ENCODE measurements at places on chromosomes 6 and 20.

GRCh38 chr20:20702330-20703245 is 9.9 kb downstream of the RALGAPA2 start:
- no peak for DNase-seq

GRCh38 chr6:133891149-133891926 is 2.4 kb downstream of the TCF21 start:
- DNase-seq: no peak

DNA sequence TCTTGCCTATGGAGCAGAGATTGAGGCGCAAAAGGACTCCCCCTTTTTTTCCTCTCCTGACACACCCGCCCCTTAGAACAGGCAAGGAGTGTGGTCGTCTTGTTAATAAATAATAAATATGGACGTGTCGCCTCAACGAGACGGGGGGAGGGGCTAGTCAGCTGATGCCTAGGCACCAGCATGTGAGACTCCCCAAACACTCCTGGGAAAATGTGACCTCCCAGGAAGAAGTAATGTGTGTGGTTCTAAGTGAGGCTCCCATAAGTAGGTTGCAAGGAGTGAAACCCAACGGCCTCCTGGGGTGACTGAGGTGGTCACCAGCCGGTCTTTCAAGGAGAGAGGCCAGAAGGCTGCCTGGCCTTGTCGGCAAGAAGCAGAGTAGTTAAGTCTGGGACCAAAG is 1.1 kb upstream of the FAXC start:
- DNase-seq: no peak

DNA sequence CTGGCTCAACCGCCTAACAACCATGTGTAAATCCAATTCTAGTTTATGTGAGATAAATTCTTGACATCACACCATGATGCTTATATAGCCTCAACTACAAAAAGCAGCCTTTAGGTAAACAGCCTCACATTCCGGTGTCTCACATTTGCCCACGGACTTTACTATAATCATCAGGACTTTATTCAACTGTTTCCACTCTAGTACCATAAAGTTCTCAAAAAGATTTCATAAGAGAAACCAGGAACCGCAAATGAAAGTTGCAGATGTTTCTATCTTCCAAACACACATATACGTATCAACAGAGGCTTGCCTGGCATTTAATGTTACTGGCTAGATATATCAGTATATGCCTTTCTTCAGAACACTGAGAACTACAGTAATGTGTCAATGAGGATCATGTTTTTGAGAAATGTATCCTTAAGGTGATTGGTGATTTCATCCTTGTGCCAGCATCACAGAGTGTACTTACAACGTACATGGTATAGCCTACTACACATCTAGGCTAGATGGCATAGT is 80.0 kb downstream of the EPB41L2 start:
- no peak for DNase-seq

DNA sequence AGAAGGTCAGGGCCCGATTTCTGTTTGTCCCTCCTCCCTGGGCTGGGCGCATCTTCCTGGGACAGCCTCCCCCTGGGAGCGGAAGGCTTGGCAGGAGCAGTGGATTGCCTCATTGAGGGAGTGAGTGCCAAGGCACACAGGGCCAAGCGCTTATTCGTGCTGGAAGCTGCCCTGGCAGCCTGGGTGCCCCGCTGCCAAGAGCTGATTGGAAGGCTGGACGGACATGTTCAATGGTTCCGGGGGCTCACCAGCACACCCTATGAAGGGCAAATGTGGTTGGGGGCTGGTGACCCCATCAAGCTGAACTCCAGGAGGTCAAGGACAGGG is 10.3 kb upstream of the ZNF831 start:
- DNase-seq: no peak

DNA sequence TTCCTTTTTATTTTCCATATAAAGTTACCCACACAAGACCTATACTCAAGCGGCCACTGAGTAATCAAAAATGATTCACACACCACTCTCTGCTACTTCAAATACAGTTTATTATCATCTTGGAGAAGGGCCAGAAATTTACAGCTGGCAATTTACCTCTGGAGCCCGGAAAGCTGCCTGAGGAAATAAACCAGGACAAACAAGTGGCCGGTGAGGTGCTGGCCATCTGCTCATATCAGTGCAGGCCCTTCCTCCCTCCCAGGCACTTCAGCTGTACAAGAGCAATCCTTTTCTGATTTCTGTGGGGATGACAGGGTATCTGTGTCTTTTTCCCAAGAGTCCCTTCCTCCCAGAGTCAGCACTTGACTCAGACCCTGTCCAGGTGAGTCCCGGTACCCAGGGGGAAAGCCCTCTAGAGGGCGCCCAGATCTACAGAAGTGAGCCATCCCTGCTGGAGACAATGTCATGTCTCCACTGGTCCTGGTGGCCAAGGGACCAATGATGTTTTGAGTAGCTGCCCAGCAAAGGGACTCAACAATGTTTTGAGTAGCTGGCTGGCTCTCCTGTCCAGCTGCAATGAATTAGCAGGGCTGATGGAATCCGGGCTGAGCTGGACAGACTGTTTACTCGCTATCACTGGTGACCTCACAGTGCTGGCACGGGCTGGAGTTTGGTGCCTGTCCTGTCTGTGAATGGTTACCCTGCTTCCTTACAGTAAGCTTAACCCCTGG is 23.6 kb downstream of the LRP11 start:
- no peak for DNase-seq

GRCh38 chr6:87308970-87309369 is 13.4 kb upstream of the SMIM8 start:
- DNase-seq: no peak

GRCh38 chr6:105301072-105301503 is 101.8 kb downstream of the PREP start:
- no peak for DNase-seq

DNA sequence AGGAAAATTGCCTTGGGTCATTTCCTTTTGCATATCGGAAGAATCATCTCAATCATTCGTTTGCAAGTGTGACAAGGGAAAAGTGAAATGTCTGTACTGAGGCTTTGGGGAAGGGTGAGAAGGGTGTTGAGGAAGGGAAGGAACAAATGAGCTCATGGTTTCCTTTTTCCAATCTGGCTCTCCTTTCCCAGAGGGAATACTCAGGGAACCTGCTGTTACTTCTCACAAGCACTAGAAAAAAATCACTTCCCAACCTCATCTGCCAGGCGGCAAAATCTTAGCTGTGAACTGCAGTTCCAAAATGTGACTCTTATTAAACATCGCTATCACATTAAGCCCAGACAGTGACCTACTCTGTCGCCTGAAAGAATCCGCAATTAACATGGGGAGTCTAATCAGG is 258.1 kb downstream of the ZNF217 start:
- no peak for DNase-seq

- no peak for DNase-seq
These were observed 145.1 kb downstream of the KIF16B start for GRCh38 chr20:16428112-16428511.

DNA sequence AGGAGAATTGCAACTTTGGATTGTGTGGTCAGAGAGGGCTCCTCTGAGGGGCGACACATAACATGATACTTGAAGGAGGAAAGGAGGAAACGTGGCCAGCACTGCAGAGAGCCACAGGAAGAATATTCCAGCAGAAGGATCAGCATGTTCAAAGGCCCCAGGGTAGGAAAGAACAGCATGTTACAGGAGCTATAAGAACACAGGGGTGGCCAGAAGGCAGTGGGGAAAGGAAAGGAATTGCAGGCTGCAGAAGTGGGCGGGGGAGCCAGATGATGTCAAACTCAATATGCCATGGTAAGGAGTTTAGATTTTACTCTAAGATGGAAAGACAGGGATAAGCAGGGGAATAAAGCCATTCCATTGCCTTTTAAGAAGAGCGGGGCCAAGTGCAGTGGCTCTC is 30.7 kb downstream of the MGME1 start:
- no peak for DNase-seq

- DNase-seq: no peak
These were observed 8.7 kb upstream of the SDHAF4 start for GRCh38 chr6:70557998-70558397.

DNA sequence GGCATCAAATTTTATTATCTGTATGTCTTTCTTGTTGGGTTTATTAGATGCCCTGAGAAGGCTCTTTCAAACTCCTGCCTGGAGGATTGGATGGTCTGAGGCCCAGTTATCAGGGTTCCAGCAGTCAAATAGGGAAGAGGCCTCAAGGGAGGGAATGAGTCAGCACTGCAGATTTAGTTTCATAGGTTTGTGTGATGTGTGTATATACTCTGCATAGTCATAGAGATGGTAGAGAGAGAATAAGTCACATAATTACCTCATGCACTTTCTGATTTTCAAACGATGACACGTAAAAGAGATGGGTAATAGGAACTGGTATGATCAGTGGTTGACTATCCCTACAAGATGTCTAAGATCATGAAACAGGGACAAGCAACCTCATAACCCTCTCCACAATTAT is 82.1 kb downstream of the ADAT2 start:
- no peak for DNase-seq

DNA sequence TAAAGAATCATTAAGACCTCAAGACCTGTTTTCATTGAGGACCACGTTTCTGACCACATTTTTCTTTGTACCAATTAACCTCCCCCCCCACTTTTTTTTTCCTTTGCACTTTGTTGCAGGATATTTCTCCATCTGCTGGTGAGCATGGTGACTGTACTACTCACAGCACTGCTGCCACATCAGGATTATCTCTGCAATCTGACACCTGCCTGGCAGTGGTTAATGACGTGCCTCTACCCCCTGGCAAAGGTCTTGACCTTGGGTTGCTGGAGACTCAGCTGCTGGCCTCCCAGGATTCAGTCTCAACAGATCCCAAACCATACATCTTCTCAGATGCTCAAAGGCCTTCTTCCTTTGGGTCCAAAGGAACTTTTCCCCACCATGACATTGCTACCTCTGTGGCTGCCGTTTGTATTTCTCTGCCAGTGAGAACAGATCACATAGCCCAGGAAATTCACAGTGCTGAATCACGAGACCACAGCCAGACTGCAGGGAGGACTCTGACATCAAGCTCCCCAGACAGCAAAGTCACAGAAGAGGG is 46.6 kb upstream of the EDN3 start:
- no peak for DNase-seq

- no peak for DNase-seq
These were observed 107.0 kb downstream of the CD83 start for GRCh38 chr6:14224359-14225103.

GRCh38 chr6:105810105-105810921 is 275.8 kb upstream of the PRDM1 start:
- no peak for DNase-seq

- no peak for DNase-seq
These were observed 135.3 kb upstream of the NEDD9 start for GRCh38 chr6:11367638-11368199.

DNA sequence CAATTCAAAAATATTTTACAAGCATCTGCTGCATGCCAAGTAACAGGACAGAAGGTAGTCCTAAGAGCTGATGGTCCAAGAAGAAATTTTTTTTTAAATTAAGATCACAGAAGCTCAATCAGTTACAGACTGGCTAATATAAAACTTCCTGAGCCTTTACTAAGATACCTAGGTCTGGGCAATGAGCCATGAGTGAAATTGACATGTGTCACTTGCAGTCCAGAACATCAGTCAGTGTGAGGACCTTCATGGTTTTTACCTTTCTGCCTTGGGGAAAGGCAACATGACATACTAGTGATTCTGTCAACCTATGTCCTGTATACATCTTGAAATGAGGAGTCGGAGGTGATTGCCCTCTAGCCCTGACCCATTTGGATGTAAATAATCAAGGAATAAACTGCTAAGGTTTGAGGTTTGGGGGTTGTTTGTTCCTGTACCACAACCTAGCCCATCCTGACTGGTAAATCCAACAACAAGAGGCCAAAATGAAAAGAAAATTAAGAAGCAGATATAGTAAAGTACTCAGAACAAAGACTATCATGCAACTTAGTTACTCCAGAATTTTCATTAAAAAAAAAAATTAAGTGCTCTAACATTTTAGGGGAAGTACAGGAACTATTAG is 70.0 kb downstream of the CNKSR3 start:
- DNase-seq: no peak

DNA sequence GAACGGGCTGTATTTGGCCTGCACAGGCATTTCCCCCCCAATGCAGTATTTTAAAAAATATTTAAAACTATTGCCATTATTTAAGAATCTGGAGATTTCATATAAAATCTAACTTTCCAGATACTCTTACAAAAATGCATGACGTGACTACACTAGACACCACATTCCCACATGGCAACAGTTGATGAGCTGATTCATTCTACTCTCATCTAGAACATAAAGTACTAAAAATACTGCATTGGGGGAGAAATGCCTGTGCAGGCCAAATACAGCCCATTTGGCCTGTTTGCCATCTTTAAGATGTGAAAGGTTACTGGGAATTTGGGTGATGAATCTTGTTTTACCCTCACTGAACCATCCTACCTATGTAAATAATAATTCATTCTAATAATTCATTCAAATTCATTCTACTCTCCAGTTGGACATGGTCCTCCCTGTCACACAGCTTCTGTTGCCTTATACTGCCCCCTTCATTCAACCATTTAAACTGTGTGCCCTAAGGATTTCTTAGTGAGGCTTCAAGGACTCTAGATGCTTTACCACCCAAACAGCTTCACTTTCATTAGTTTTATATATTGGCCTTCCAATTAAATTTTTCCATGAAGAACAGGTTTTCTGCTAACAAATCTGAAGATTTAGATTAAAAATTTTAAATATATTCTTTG is 6.9 kb upstream of the ZSCAN16 start:
- no peak for DNase-seq

- DNase-seq: no peak
These were observed 154.4 kb upstream of the STMND1 start for GRCh38 chr6:16947375-16948015.

DNA sequence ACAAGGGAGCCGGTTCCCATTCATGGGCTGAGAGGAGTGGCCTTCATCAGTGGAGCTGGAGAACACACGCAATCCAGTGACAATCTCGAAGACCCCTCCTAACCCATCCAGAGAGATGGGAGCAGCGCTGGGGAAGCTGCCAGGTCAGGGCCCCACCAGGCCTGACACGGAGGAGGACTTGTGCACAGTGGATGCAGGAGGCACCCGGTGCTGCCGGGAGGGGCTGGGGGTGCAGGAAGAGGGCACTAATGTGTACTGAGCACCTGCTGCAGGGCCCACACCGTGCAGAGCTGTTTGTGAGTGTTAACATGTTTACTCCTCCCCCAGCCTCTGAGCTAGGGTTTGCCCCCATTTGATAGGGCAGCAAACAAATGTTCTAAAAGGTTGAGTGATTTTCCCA is 43.8 kb upstream of the GPR6 start:
- no peak for DNase-seq
